ENCODE measurements at places on chromosomes 3 and 15. TPM values are rescaled to one million over a fixed set of nuclear protein-coding genes. Genes with fewer than 3 reads are reported as not detected.

The SNX22 gene
- 0.05 TPM for total RNA-seq

The ACAD9 gene
- 27.6 TPM for total RNA-seq

The KBTBD13 gene
- not detected for total RNA-seq

The TMEM158 gene
- total RNA-seq, result 8.8 TPM

The RFTN1 gene
- total RNA-seq, result 24.4 TPM

The ADAMTS17 gene
- 2.0 TPM for total RNA-seq
